ENCODE measurements at places on chromosomes 3 and 15.

DNA sequence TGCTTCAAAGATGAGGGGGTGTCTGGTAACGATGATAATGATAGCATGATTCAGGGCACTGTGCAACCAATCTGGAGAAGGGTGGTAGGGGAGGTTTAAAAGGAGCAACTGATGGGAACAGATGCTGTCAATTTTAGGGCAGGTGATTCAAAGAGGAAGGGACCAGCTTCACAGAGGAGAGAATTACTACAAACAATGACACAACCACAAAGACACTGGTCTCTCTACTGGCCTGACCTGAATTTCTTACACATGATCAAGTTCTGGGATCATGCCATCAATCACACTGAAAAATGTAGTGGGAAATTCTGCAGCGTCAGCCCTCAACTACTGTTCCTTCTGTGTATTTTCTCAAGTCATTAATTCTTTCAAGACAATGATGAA is 2.6 kb upstream of the CDV3 start:
- no peak for DNase-seq

DNA sequence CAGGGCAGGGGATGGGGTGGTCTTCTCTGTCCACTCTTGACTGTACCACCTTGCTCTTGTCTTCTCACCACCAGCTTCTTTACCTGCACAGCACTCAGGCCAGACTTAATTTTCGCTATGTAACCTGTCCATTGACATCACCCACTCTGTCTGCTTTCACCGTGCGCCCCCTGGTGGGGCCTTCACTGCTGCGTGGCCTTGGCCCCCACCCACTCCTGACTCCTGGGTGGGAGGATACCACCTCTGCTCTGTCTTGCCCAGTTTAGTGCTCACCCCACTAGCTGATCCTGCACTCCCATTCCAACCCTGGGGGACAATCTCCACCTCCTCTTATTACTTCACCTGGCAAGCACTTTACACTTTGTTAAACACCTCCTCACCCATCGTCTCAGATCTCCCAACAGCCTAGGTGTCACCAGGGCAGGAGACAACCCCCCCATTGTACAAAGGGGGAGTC is 17.7 kb downstream of the PTH1R start:
- peak; percentile 43 for DNase-seq

- no peak for DNase-seq
Measured at GRCh38 chr3:173785004-173785403, 387.5 kb downstream of the NLGN1 start.

DNA sequence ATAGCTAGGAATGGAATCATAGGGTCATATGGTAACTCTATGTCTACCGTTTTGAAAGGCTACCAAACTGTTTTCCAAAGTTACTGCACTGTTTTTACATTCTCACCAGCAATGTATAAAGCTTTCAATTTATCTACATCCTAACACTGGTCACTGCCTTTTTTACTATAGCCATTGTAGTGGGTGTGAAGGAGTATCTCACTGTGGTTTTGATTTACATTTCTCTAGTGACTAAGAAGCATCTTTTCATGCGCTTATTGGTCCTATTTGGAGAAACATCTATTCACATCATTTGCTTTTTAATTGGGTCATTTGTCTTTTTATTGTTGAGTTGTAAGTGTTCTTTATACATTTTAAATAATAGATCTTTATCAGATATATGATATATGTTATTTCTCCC is 53.3 kb downstream of the PIK3R4 start:
- no peak for DNase-seq

GRCh38 chr3:50174517-50174895 is 16.9 kb upstream of the GNAT1 start:
- DNase-seq, result no peak

DNA sequence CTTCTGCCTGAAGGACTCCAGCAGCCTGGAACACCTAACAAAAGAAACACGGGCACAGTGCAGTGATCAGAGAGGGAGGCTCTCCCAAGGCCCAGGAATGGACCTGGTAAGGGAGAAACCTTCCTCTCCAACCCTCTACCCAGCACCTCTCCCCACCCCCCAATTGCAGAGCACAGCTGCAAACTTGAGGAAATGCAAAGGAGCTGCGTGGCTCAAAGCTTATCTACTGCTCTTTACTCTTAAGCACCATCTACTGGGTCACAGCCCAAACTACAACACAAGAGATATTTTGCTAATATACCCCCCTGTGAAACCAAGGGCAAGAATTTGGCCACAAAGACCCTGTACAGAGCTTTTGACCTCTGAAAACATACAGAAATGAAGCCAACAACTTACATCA is 328.3 kb downstream of the OXSM start:
- DNase-seq, result no peak
